ENCODE measurements at places on chromosomes 5 and 9.

GRCh38 chr9:12612211-12612770 lies 80.9 kb upstream of the TYRP1 start:
- DNase-seq = no peak

GRCh38 chr9:104971511-104971910 lies 43.6 kb upstream of the ABCA1 start:
- no peak for DNase-seq

DNA sequence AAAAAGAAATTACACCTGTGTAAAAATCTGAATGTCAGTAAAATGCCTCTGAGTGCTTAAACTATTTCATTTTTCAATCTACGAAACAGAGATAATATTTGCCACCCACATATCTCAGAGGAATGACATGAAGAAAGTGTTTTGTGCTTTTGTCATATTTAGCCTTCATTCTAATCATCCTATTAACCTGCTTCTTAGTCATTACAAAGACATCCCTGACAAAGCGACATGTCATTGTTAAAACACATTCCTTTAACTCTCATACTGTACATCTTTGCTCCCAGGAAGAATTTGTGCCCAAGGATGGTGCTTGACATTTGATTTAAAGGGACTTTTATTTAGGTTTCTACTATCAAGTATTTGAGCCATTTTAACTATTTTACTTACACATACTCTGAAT lies 275.9 kb downstream of the DMRTA1 start:
- no peak for DNase-seq

DNA sequence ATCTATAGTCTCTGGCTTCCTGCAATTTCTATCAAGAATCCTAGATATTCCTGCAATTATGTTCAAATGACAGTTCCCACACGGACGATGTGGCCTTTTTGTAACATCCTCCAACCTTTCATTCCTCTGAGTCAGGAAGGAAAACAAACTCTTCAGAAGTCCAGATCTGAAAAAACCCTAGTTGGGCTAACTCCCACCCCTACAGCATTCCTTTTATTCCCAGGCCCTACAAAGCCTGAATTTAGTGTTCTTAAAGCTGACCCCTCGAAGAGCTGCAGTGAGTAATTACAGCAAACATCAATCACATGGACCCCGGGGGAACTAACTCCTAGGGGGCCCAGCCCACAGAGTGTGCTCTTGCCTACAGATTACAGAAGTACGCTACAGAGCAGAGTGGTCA lies 99.7 kb downstream of the SERINC5 start:
- no peak for DNase-seq

DNA sequence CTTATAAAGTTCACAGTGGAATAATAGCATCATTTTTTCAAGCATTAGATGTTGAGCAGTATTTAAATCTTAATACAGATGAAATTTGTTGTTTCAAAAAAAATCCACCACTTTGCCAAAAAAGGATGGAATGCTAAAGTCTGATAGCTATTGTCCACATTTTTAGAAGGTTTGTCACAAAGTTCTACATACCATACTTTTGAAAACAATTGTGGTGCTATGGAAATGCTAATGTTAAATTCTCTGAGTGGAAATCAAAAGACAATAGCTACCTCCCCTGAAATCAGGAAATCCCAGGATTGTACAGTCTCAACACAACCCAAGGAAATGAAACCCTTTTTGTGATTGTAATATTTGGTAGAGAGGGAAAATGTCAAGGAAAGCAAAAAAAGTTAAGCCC lies 19.3 kb upstream of the GRAMD2B start:
- no peak for DNase-seq

DNA sequence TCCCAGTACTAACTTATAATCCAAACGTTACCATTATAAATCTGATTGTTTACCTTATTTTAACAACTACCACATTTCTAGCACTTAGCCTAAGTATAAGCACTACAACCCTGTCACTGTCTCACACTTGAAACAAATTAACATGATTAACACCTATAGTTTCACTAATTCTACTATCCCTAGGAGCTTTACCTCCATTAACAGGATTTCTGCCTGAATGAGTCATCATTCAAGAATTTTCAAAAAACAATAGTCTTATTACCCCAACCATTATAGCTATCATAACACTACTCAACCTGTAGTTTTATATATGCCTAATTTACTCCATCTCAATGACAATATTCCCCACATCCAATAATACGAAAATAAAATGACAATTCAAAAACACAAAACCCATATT lies 89.6 kb downstream of the INSL6 start:
- DNase-seq = no peak
